ENCODE measurements at places on chromosomes 3 and 15.

GRCh38 chr3:81095956-81096355, 665.5 kb downstream of the GBE1 start:
- no peak for DNase-seq

DNA sequence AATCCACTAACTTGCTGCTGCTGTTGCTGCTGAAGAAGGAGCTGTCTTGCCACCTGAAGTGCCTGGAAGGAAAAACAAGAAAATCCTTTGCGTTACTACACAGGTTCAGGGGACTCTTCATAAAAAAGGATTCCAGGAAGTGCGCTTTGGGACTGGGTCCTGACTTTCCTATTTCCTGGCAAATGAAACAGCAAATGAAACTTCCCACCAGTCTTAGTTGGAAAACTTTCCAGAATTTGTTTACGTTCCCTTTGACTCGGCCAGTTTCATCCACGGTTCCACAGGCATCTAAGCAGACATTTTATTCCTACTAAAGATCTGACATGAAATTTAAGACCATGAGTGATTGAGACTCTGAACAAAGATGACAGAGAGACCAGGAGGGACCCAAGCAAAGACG, 471.0 kb downstream of the FOXP1 start:
- no peak for DNase-seq

DNA sequence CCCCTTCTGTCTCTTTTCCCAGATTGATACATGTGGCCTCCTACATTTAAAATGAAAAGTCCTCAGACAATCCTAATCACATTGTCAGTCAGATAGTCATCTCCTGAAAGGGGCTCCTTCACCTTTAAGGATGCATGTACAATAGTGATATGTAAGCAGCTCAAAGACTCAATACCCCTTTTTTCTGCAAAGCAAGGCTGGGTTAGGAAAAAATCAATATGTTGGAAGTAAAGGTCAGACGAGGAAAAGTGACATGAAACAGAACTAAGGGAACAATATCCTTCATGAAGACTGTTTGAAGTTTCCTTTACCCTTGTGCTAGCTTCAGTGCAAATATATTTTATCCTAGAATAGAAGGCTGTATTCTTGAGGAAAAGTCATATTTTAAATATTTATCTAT, 539.3 kb downstream of the NR2F2 start:
- no peak for DNase-seq

GRCh38 chr3:154538566-154539360, 108.8 kb upstream of the GPR149 start:
- DNase-seq, result no peak

- DNase-seq, result no peak
Observed at GRCh38 chr3:70608434-70608833, 296.0 kb upstream of the MDFIC2 start.

DNA sequence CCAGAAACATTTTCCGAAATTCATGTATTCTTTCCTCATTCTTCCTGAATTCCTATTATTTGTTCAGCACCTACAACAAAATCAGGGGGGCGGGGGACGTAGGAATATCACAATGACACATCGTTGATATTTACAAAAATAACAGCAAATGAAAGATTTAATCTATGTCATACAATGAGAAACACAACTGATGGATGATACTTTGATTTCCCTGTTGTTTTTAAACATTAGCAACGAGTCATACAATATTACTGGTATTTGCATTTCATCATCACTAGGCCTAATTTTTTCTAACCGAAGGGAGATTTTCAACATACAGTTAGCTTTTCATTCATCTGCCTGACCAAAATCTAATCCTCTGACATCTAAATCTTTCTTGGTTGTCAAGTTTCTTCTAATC, 45.3 kb upstream of the INO80 start:
- DNase-seq, result no peak

GRCh38 chr3:75781079-75781745, 4.1 kb downstream of the ZNF717 start:
- DNase-seq, result no peak

DNA sequence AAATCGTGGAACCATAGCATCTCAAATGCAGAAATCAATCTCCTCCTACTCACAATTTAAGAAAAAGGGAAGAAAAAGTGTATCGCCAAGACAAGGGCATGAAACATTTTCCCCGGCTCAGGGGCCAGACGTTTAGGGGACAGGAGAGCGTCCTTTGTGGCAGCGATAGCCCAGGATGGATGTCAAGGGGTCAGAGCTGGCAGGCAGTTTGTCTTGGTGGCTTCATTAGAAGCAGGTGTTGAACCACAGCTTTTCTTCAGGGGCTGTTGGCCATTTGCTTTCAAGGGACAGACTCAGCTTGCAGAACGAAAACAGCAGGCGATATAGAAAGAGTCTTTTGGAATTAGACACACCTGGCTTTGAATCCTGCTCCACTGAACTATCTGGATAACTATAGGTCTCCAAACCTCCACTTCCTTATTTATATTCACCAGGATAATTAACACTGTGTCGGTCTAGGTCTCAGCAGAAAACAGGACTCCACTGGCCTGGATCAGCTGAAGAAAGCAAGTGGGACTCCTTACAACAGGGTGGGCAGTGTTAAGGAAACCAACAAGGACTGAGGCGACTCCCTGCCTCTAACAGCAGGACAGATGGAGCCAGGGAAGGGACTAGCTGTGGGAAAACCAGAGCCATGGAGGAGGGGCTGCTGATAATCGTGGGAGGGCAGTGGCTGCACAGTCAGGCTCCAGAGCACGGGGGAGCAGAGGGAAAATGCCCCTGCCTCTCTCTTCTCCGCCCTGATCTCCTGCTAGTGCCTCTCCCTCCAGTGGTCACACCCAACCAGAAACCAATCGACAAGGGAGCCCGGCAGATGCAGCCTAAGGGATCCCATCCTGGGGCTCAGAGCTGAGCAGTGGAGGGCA, 123.6 kb downstream of the LIPC start:
- DNase-seq, result no peak

DNA sequence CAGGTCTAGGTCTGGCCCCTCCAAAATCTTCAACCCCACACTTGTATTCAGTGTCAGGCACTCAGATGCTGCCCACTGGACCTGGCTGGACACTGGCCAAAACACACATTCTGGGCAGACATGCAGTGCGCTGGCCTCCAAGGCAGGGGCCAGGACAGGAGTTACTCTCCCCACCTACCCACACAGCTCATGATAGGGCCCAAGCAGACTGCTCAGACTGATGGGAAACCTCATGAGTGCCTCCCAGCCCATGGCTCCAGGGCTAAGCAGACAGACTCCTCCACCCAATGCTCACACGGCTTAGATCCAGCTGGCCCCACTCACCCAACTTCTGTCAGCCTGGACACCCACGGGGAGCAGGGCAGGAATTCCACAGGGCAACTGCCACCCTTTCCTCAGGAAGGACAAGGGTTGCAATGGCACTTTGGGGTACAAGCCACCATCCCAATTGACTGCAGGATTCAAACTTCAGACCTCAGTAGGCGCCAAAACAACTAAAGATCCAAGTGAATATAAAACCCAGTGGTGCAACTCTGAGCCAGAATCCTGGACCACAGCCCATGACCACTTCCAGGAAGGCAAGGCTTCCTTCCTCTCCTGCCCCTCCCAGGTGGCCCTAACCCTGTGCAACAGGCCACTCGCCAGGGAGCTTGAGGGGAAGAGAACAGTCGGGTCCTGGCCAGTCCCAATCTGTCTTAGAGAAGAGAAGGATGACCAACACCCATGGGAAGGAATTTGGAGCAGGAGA, 1.4 kb downstream of the LTF start:
- no peak for DNase-seq
